CD14-positive monocyte (primary cell): ENCODE measurements at places on chromosomes 1 and 21. TPM values are rescaled to one million over a fixed set of nuclear protein-coding genes. Genes with fewer than 3 reads are reported as not detected.

Gene FALEC
- polyA plus RNA-seq: not detected

Gene TDRD5
- polyA plus RNA-seq: not detected

Gene NUP210L
- polyA plus RNA-seq: not detected

Gene LEMD1
- not detected for polyA plus RNA-seq

Gene OR6F1
- polyA plus RNA-seq: not detected in 2 replicates

Gene SYPL2
- 0.03 TPM in 2 replicates for polyA plus RNA-seq

Gene TRABD2B
- not detected for polyA plus RNA-seq

Gene TLR5
- polyA plus RNA-seq: 45.7 TPM

Gene RBM11
- 0.47 TPM in 1 of 2 replicates, not detected in the other for polyA plus RNA-seq

Gene CCDC27
- polyA plus RNA-seq: not detected

Gene GBP5
- polyA plus RNA-seq: 16.9 TPM

Gene CACHD1
- not detected for polyA plus RNA-seq

Gene CTSE
- not detected for polyA plus RNA-seq

Gene KIF17
- not detected for polyA plus RNA-seq

Gene TCEA3
- polyA plus RNA-seq: 0.26 TPM

Gene SPOCD1
- polyA plus RNA-seq: not detected in 2 replicates

Gene FMO4
- polyA plus RNA-seq: 0.88 and 1.9 TPM in 2 replicates

Gene FCRL2
- polyA plus RNA-seq: not detected

Gene ICOSLG
- polyA plus RNA-seq: 1.3 TPM

Gene RAD54L
- not detected for polyA plus RNA-seq

Gene RAP1GAP
- not detected for polyA plus RNA-seq

Gene PDZK1
- polyA plus RNA-seq: 0.04 TPM in 1 of 2 replicates, not detected in the other

Gene HPDL
- not detected for polyA plus RNA-seq

Gene L1TD1
- polyA plus RNA-seq: 0.09 TPM in 1 of 2 replicates, not detected in the other

Gene ETV3
- polyA plus RNA-seq: 9.5 and 62.3 TPM in 2 replicates

Gene FLG2
- not detected for polyA plus RNA-seq

Gene CCDC181
- not detected for polyA plus RNA-seq

Gene PPM1J
- 0.41 and 0.69 TPM in 2 replicates for polyA plus RNA-seq

Gene NHLH1
- 0.46 and 1.0 TPM in 2 replicates for polyA plus RNA-seq

Gene CD1E
- 3.0 and 3.1 TPM in 2 replicates for polyA plus RNA-seq

Gene TSNAX
- 86.9 TPM for polyA plus RNA-seq

Gene PRXL2B
- polyA plus RNA-seq: 3.6 TPM

Gene TMOD4
- not detected for polyA plus RNA-seq

Gene ESPN
- not detected for polyA plus RNA-seq

Gene C1orf115
- polyA plus RNA-seq: 1.9 TPM

Gene SLC50A1
- polyA plus RNA-seq: 49.4 TPM

Gene IQGAP3
- polyA plus RNA-seq: not detected

Gene SPRR1B
- not detected for polyA plus RNA-seq

Gene CD244
- polyA plus RNA-seq: 106 TPM

Gene SYT6
- polyA plus RNA-seq: not detected

Gene PLA2G5
- not detected for polyA plus RNA-seq

Gene OR2M5
- polyA plus RNA-seq: not detected

Gene CYP4A22
- polyA plus RNA-seq: not detected

Gene C1orf141
- polyA plus RNA-seq: not detected in 2 replicates

Gene DYNLT5
- polyA plus RNA-seq: 0.28 TPM

Gene CEP104
- polyA plus RNA-seq: 13.0 TPM

Gene CACNA1E
- polyA plus RNA-seq: not detected

Gene PTTG1IP
- polyA plus RNA-seq: 89.7 and 118 TPM in 2 replicates

Gene HHAT
- polyA plus RNA-seq: 1.1 TPM

Gene CFHR1
- polyA plus RNA-seq: not detected in 2 replicates

Gene ZNF648
- polyA plus RNA-seq: not detected
